ENCODE measurements at places on chromosomes 3 and 15. TPM values are rescaled to one million over a fixed set of nuclear protein-coding genes. Genes with fewer than 3 reads are reported as not detected.
A peak's percentile ranks its signal among the peaks of the same experiment; 100 is the strongest.

DNA sequence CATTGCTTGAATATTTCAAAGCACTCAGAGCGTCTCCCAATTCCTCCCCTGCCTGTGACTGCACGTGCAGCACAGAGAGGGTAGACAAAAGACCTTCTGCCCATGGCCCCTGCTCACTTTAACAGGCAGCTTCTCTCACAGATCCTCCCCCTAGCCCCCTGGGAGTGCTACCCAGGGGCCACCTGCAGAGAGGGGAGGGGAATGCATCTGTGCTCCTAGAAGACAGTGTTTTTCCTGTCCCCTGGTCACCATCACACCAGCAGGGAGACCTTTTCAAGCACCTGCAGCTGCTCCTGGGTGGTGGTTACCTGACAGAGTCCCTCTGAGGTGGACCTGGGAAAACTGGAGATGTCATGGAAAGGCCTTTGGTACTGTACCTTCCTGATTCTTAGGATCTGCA, 56.7 kb upstream of the PRR23C start:
- DNase-seq: no peak

DNA sequence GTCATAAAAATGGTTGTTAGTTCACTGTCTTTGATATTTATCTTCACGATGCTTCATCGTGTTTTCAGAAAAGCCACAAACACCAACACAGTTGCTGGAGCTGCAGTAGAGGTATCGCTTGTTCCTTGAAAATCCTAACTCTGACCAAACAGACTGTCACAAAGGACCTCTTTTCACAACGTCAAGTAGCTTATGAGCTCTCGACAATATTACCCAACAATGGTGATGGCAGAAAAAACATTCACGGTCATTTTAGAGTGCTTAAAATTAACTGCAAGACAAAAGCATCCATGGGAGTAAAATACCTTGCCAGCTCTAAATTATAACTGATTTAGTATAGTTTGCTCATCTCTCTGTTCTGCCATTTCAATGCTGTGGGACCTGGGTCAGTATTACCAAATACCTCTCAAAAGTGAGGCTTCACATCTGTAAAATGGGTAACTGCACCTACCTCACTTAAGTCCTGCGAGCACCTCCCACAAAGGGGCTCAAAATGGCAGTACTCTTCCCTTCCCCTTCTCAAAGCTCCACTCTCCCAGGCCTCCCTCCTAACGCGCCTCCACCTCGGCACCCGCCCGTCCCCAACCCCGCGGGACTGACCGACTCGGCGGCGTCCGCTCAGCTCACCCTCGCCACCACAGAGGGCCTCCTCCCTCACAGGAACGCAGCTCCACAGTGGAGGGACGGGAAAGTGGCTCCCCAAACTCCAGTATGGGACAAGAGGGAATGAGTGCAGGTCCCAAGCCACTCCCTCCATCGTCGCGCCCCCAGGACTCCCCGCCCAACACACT, 546 bp downstream of the TRIM59 start:
- peak; percentile 53 for DNase-seq

TRMT10C gene
- 38.4 TPM for total RNA-seq

DNA sequence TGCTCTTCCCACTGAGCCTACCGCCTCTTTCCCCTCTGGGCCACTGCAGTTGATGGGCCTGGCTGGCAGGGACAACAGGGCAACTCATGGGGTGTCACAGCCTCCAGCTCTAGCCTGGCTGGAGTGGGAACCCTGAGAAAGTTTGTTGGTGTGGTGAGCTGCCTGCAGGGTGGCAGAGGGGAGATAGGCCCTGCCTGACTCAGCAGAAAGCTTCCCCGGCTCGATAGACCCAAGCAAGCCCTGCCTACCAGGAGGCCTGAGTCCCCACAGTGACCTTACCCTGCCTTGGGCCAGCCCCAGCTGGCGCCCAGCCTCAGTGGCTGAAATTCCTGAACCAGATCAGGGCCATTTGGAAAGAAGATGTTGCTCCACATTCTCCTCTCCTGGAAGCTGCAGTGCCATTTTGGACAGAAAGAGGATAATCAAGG, 29.4 kb downstream of the ABTB1 start:
- DNase-seq: no peak

- peak; percentile 26 for DNase-seq
These were observed 24.7 kb upstream of the KLHL6 start for GRCh38 chr3:183579967-183580900.

C3orf70 gene
- total RNA-seq: 4.2 TPM

GRCh38 chr15:96344060-96344705, 13.7 kb downstream of the NR2F2 start:
- no peak for DNase-seq

GRCh38 chr3:141074529-141074928, 23.4 kb downstream of the SPSB4 start:
- no peak for DNase-seq
